ENCODE measurements at places on chromosomes 2 and 18.
A peak's percentile ranks its signal among the peaks of the same experiment; 100 is the strongest.

- DNase-seq, result peak; percentile 58
Observed at GRCh38 chr2:7203056-7203467, 285.9 kb downstream of the RNF144A start.

- no peak for DNase-seq
Observed at GRCh38 chr18:56421647-56422046, 216.7 kb downstream of the TXNL1 start.

DNA sequence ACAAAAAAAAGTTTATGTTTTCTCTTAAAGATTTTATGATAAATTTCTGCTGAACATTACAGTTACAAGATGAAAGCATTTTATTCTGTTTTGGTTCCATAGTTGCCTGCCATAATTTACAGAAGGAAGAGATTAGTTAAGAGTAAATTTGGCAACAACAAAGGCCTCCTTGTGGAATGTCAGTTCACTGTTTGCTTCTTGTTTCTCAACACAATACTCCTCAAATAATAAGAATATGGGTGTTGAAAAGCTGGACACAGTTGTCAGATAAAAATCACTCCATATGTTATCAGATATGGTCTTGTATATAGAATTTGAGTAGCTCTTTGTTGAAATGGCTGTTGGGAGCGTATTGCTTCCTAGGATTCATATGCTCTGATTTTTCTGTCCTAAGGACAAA, 359.5 kb downstream of the CPS1 start:
- no peak for DNase-seq

GRCh38 chr2:101387151-101387834, at the start of gene CREG2:
CREG2 (minus strand) TSS chr2:101387503; CDS start chr2:101387457, 46 bp downstream.
- DNase-seq, result peak; percentile 57

GRCh38 chr2:30394096-30394495, 53.0 kb upstream of the LCLAT1 start:
- no peak for DNase-seq

DNA sequence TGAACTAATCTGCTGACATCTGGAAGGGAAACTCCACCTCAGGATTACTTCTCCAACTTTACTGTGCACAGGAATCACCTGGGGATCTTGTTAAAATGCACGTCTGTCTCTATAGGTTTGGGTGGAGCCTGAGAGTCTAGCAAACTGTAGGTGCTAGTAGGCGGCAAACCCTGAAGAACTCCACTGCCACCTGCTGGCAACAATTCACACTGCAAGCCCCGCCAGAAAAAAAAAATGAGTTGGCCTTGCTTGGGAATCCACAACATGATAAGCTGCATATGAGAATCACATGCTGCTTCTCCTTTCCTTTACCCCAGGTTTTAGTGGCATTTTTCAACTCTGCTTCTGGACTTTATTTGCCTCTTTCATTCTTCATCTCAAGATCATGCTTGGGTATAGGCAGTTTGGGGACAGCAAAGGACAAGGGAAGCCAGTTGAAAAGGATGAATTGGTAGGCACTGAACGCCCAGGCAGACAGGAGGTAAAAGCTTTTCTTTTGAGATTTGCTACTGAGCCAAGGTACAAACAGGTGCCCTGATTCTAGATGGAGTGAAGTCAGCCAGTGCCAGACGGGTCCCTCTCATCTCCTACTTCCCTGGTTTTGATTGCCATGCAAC, 88.8 kb downstream of the VIT start:
- DNase-seq, result peak; percentile 66

DNA sequence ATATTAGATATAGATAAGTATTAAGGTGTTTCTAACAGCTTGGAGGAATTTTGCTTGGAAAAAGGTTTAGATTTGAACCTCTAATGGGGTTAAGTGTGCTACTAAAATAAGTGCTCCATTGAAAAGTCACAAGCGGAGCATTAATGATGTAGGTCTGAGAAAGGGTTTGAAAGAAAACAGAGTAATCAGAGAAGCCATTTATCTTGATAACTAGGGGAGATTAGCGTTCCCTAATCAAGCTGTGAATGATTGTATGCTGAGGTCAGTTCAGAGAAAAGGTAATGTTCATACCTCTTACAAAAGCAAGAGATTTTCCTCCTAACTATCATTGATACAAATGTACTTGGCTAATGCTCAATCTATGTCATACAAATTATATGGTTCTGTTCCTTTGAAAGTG, 1.5 kb downstream of the ARHGAP25 start:
- DNase-seq, result no peak

DNA sequence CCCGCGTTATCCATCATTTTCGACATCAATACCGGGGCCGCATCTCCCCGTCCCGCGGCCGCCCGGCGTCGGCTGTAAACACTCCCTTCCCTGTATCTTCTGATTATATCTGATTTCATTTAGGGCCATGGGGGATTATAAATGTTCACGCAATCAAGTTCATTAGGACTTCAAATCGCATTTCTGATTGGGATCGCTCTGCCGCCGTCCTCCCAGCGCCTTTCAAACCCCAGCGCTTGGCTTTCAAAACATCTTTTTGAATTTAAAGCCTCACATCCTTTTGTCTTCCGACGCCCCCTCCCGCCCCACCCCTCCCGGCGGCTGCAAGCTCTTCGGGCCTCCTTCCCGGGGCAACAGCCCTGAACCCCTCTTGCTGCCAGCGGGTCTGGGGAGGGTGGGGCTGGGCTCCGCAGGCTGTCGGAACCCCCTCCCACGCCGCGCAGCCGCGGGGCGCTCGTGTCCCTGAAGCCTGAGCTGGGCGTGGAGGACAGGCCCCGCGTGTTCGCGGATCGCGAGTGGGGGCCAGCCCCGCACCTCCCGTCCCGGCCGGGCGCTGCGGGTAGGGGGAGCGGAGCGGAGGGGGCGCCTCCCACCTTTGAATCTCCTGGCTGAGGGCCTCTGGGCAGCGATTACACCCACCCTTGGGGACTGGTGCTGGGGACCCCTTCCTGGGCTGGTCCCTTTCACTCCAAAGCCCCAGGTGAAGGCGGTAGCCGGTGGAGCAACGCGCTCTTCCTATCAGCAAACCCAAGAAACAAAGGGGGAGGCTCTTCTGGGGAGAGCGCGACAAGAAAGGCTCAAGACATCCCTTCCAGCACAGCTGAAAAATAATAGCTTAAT, 11.3 kb upstream of the GBX2 start:
- DNase-seq, result no peak

DNA sequence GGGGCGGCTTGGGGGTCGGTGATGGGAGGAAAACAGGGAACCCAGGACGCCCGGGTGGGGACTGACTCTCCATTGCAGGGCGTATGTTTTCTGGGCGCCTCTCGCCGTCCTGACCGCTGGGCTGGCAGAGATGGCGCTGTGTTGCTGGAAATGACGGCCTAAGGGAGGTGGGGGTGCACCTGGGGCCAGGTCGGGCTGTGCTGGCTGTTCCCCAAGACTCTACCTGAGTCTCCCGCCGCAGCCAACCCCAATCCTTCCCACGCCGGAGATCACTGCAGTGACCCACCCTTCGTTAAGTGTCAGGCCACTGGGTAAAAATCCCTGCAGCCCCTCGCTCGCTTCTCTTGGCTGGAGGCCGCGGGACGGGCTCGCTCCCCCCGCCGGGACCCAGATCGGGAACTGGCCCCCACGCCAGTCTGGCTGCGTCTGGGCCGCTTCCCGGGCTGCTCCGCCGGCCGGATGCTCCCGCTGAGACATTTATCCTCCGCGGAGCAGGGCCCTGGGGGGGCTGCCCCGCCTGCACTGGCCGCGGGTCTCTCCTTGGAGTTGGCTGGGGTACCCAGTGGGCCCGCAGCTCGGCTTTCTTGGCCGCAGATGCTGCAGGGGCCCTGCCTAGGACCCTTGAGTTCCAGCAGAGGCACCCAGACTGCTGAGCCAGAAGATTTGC, 7.8 kb upstream of the ARMC9 start:
- DNase-seq, result no peak

GRCh38 chr18:33210575-33211189, 229.8 kb downstream of the CCDC178 start:
- no peak for DNase-seq

GRCh38 chr2:242063850-242064249, 194.3 kb downstream of the RTP5 start:
- no peak for DNase-seq

DNA sequence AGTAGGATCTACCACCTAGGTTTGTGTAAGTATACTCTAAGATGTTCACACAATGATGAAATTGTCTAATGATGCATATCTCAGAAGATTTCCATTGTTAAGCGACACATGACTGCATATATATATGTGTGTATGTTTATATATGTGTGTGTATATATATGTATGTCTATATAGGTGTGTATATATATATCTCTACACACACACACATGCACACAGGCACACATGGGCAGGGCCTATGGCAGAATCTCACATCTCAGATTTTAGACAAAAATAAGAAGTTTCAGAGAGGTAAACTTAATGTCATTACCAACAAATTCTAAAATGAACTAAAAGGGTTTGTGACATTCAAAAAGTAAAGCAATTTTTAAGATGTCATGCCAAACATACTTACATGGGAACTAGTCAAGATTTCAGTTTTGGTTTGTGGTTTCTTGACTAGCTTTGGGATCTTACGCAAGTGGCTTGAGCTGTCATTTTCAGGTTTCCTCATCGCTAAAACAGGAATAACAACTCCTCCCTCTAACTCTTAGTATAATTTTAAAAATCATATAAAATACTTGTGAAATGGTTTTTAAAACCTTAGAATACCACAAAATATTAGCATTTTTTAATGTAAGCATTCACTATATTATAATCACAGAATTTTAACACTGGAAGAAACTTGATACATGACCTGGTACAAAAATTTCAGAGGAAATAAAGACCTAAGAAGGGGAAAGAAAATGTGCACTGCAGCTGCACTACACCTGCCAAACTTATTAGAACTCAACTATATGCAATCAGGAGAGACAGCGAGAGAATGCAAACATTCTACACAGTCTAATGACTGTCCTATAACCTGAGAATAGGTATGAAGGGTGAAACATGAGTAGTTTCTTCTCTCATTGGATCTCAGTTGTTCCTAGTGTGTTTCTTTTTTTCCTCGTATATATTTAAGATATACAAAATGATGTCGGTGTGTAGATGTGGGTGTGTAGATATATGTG, 75.7 kb downstream of the TTC21B start:
- no peak for DNase-seq

DNA sequence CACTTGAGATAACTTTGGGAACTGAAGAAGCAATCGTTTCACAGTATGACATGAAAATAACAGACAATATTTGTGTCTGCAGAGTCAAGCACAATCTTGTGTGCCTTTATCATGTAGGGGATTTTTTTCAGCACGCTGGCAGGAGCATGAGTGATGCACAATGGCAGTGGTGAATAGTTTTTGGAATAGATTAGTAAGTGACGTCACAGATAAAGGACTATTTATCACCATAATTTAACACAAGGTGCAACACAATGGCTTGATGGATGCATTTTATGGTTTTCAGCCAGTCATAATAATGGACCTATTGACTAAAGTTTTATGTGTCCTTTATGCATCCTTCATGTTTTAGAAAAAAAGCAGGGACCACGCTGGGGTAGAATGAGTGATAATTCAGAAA, 559.8 kb upstream of the FANCL start:
- DNase-seq, result no peak

DNA sequence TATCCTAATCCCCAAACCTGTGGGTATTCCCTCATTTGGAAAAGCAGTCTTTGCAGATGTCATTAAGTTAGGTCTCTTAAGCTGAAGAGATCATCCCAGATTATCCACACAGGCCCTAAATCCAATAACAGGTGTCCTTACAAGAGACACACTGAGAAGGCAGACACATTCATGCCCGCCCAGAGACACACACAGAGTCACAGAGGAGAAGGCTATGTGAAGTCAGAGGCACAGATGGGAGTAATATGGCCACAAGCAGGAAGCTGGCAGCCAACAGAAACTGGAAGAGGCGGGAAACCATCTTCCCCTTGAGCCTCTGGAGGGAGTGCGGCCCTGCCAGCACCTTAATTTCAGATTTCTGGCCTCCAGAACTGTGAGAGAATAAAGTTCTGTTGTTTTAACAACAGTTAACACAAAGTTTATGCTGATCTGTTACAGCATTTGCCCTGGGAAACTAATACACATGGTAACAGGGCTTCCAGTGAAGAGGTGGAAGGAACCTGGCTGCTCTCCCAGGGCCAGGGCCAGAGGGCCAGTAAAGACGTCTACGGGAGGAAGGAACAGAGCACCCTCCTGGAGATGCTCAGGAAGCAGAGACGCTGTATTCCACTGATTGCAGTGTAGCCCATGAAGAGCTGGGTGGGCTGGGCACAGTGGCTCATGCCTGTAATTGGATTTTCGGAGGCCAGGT, 217.5 kb downstream of the GLI2 start:
- DNase-seq, result no peak

DNA sequence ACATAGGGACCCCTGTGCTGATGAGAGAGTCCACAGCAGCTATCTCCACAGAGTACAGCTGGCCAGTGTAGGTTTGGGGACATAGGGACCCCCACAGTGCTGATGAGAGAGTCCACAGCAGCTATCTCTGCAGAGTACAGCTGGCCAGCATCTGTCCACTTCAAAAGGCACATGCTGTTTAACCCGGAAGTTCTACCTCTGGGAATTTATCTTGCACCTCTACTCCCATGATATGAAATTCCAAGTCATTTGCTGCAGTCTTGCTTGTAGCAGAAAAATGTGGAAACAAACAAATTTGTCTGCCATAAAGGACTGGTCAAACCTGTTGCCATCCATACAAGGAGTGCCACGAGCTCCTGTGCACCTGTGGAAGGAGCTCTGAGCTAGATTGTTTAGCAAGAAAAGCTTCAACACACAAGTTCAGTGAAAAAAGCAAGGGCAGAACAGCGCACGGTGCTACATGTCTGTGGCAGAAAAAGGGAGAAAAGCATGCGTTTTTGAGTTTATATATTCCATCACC, 33.1 kb downstream of the LRRFIP1 start:
- DNase-seq, result no peak

- DNase-seq, result no peak
Observed at GRCh38 chr18:40004246-40004645, 1950.8 kb upstream of the PIK3C3 start.

DNA sequence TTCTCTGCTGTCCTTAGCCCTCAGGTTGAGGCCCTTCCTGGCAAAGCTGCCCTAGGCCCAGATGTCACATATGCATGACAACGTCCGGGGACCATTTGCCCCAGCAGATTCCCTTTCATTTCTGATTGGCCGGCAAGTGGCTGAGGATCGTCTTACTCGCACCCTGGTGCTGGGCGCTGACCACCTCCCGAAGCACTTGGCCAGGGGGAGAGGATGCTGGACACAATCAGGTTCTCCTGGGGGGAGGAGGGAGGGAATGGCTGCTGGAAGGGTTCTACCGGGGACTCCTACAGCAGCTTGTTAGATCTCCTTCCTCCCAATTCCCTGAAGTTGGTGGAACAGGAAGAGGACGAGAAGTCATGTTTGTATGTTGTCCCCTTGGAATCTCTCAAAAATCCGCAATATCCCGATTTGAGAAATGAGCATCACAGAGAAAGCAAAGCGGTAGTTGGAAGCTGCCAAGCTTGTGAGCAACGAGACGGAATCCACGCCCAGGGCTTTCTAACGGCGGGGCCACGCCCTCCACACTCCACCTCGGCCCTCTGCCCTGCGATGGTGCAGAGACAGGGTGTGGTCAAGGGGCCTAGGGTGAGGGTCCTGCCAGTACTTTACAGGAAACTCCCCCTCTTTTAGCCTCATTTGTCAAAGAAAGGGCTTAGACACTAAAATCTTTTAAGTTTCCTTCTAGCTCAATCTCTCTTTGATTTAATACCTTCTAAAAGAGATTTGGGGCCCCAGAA, 61.8 kb upstream of the YWHAQ start:
- no peak for DNase-seq

- no peak for DNase-seq
Observed at GRCh38 chr18:70578480-70578879, 289.6 kb downstream of the SOCS6 start.
